ENCODE measurements at places on chromosomes 1 and 21. TPM values are rescaled to one million over a fixed set of nuclear protein-coding genes. Genes with fewer than 3 reads are reported as not detected.

Gene PDC
- polyA plus RNA-seq, result not detected

Gene HMGCS2
- not detected for polyA plus RNA-seq

Gene PCBP3
- polyA plus RNA-seq, result 1.7 TPM

Gene HCRTR1
- polyA plus RNA-seq, result 0.34 TPM

Gene PGLYRP3
- not detected for polyA plus RNA-seq

Gene RIMKLA
- polyA plus RNA-seq, result 37.5 TPM

Gene DEGS1
- polyA plus RNA-seq, result 40.6 TPM

Gene PROK1
- 0.54 TPM for polyA plus RNA-seq

Gene LRRC53
- not detected for polyA plus RNA-seq

Gene CFAP141
- polyA plus RNA-seq, result not detected

Gene CFAP74
- polyA plus RNA-seq, result 0.22 TPM

Gene AADACL3
- not detected for polyA plus RNA-seq

Gene ERRFI1
- 72.9 TPM for polyA plus RNA-seq

Gene TNFRSF18
- not detected for polyA plus RNA-seq

Gene OR2G6
- not detected for polyA plus RNA-seq

Gene HENMT1
- polyA plus RNA-seq, result 4.1 TPM

Gene SLAMF8
- polyA plus RNA-seq, result not detected

Gene WNT3A
- polyA plus RNA-seq, result not detected

Gene AMPD1
- not detected for polyA plus RNA-seq

Gene APCS
- not detected for polyA plus RNA-seq
